Activated CD8-positive, alpha-beta T cell treated with anti-CD3 and anti-CD28 coated beads, Interleukin-2, amount 10 ng/mL, durations not matched to agents 7 days and 5 days (primary cell): ENCODE measurements at places on chromosomes 7 and 10.

DNA sequence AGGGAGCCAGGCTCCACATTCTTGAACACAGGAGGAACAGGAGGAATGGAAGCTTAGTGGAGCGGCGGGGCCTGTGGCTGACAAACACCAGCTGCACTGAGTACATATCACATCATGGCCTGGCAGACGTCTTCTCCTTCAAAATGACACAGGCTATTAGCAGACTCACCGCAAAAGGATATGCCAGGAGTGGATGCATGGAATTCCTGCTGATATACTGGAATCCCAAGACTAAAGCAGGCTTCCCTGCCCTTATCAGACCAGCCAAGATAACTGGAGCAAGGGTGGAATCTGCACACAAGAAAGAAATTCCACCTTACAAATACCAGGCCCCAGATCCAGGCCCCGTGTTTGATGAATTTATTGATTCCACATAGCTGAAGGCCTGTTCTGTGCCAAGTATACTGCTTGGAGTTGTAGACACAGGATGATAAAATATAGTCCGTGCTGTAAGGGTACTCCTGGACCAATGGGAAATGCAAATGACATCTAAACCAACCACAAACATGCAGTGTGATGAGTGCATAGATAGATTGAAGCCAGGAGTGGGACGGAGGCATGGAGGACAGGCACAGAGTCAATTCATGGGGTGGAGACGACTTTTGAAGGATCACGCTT lies 480.5 kb upstream of the ZMIZ1 start:
- H3K4me1 ChIP-seq: no peaks in the 10 kb centered on the region
- DNase-seq: no peak
- no peak overlapping the region for H3K27ac ChIP-seq
- no peak overlapping the region for H3K4me3 ChIP-seq

GRCh38 chr10:86200269-86200668 lies 166.3 kb downstream of the GRID1 start:
- H3K36me3 ChIP-seq: no peaks in the 10 kb centered on the region
- H3K27me3 ChIP-seq: no peaks in the 10 kb centered on the region
- no peak overlapping the region for H3K4me3 ChIP-seq
- no peak overlapping the region for H3K27ac ChIP-seq
- H3K4me1 ChIP-seq: no peaks in the 10 kb centered on the region

- no peaks in the 10 kb centered on the region for H3K36me3 ChIP-seq
- H3K27ac ChIP-seq: peak overlapping the region; percentile 60
- DNase-seq: no peak
- peaks cover 45% of the 10 kb centered on the region for H3K4me1 ChIP-seq
- H3K27me3 ChIP-seq: no peaks in the 10 kb centered on the region
Measured at GRCh38 chr10:31135171-31135570, 103.5 kb upstream of the ZNF438 start.

GRCh38 chr10:118045837-118046394 lies 825 bp downstream of the RAB11FIP2 start:
- H3K36me3 ChIP-seq: peaks cover 3% of the 10 kb centered on the region
- DNase-seq: peak; percentile 45
- H3K27me3 ChIP-seq: peaks cover 11% of the 10 kb centered on the region
- H3K4me3 ChIP-seq: peak overlapping the region; percentile 91

- H3K27me3 ChIP-seq: peaks cover 3% of the 10 kb centered on the region
- no peak overlapping the region for H3K27ac ChIP-seq
- no peak overlapping the region for H3K4me3 ChIP-seq
- DNase-seq: no peak
- peaks cover 12% of the 10 kb centered on the region for H3K4me1 ChIP-seq
- no peaks in the 10 kb centered on the region for H3K36me3 ChIP-seq
Measured at GRCh38 chr7:3695602-3696001, 394.6 kb downstream of the SDK1 start.

GRCh38 chr10:130351466-130352290 lies 215.5 kb downstream of the GLRX3 start:
- no peak overlapping the region for H3K4me3 ChIP-seq
- H3K4me1 ChIP-seq: no peaks in the 10 kb centered on the region
- H3K27ac ChIP-seq: no peak overlapping the region

DNA sequence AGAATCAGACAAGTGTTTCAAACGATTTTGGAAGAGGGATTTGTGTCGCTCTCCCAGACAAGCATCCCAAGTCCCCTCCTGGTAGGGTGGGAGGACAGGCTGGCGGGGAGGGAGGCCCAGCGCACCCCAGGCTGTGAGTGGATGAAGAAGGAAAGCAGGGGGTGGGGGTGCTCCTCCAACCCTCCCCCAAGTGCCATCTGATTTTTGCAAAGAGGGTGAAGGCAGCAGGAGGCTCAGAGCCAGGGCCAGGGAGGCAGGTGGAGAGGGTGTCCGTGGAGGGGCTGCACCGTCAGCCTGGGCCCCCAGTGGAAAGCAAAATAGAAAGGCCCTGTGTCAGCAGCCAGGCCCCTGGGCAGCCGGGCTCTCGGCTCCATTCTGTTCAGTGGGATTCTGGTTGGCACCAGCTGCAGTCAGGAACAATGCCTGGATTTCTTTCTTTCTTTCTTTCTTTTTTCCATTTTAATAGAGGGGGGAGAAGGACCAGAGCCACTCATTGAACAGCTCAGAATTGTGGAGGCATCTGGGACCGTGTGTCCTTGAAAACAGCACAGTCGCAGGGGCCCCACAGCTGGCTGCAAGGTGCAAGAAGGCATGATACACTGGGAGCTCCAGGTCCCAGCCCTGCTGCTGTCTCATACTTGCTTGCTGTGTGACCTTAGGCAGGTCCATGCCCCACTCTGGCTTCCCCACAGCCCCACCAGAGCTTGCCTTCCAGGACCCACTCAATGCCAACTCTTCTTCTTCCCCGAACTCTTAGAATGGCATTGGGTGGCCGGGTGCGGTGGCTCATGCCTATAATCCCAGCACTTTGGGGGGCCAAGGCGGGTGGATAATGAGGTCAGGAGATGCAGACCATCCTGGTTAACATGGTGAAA lies 7.1 kb upstream of the ZMIZ1 start:
- H3K4me3 ChIP-seq: no peak overlapping the region
- peaks cover 41% of the 10 kb centered on the region for H3K4me1 ChIP-seq
- H3K36me3 ChIP-seq: no peaks in the 10 kb centered on the region
- no peaks in the 10 kb centered on the region for H3K27me3 ChIP-seq
- no peak overlapping the region for H3K27ac ChIP-seq
- no peak for DNase-seq

DNA sequence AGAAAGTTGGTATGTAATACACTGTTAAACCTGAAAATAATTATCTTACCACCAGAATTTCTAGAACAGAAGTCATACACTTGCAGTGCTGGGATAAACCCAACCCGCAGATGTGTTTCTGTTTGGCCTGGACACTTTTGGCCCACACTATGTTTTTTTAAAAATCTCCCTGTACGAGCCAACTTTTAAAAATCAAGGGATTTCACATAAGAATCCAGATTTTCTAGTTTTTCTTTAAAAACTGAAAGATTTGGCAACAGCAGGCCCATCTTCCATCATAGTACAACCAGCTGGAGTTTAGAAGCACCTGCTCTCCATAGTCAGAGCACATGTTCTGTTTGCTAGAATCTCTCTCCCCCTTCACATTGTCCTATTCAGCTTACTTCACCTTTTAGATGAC lies 74.0 kb downstream of the TLL2 start:
- no peaks in the 10 kb centered on the region for H3K36me3 ChIP-seq
- no peaks in the 10 kb centered on the region for H3K27me3 ChIP-seq
- no peak for DNase-seq
- H3K4me3 ChIP-seq: no peak overlapping the region
- no peaks in the 10 kb centered on the region for H3K4me1 ChIP-seq
- no peak overlapping the region for H3K27ac ChIP-seq

GRCh38 chr7:31794851-31795344 lies 107.9 kb downstream of the PPP1R17 start:
- no peak for DNase-seq
- H3K27ac ChIP-seq: no peak overlapping the region

DNA sequence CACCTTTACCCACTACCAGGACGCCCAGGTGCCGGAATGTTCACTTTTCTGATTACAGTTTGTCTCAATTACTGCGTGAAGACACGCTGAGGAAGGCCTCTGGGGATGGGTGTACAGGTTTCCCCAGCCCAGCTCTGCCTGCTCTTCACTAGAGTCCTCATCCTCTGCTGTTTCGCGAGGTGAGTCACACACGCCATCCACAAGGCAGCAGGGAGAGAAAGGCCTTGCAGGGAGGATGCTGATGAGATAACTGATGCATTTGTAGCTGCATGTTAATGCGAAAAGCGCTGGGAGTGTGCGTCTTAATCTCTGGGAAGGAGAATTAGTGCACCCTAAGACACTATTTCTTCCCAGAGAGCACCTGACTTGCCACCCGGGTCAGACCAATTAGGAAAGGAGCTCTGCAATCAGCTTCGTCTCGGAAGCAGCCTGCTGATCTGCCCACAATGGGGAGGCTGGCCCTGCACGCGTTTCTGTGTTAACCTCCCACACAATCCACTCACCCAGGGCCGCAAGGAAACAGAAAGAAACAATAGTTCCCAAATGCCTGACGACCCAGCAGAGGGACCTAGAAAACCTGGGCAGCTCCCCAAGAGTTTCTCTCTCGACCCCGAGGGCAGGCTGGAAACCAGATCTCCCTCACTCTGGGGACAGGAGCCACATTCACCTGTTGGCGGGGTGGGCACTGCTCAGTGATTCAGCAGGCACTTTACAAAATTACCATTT lies 578.7 kb downstream of the GLRX3 start:
- no peaks in the 10 kb centered on the region for H3K36me3 ChIP-seq
- no peaks in the 10 kb centered on the region for H3K27me3 ChIP-seq
- no peak overlapping the region for H3K27ac ChIP-seq
- DNase-seq: no peak

DNA sequence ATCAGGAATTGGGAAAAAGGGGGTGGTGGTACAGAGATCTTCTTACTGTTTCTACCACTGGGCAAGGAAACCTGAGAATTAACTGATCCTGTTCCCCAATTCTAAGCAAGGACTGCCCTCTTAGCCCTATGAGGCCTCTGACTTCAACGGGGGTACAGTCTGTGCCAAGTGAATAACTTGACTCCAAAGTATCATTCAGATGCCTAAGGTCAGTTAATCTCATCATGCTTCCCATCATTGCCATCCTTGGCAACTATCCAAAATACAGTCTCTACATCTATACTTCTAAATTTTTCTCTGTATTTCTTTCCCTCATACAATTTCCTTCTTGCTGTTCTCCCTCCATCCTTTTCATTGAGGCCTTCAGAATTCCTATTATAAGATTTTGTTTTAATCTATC lies 10.5 kb downstream of the PPP3CB start:
- no peak for DNase-seq
- H3K36me3 ChIP-seq: peaks cover 30% of the 10 kb centered on the region
- H3K4me1 ChIP-seq: peaks cover 1% of the 10 kb centered on the region
- H3K27ac ChIP-seq: no peak overlapping the region
- H3K4me3 ChIP-seq: no peak overlapping the region

- DNase-seq: peak; percentile 58
- H3K36me3 ChIP-seq: peaks cover 14% of the 10 kb centered on the region
- peaks cover 19% of the 10 kb centered on the region for H3K4me1 ChIP-seq
- peak overlapping the region; percentile 88 for H3K4me3 ChIP-seq
- H3K27me3 ChIP-seq: no peaks in the 10 kb centered on the region
Measured at GRCh38 chr7:149791-150636, 42.4 kb upstream of the FAM20C start.

- H3K4me3 ChIP-seq: no peak overlapping the region
- no peak for DNase-seq
- peaks cover 11% of the 10 kb centered on the region for H3K4me1 ChIP-seq
Measured at GRCh38 chr7:70005480-70005879, 407.2 kb downstream of the AUTS2 start.

DNA sequence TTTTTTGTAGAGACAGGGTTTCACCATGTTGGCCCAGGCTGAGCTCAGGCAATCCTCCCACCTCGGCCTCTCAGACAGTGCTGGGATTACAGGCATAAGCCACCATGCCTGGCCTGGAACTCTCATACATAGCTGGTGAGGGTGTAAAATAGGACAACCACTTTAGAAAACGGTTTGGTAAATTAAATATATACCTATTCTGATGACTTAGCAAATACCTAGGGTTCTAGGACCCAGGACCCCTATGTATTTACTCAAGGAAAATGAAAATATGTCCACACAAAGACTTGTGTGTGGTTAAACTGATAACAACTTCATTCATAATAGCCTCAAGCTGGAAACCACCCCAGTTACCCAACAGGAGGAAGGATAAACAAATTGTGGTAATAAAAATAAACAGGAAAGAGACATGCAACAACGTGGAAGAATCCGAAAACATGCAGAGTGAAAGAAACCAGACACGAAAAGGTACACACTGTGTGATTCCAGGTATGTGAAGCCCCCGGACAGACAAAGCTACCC lies 52.7 kb downstream of the CARD11 start:
- H3K27ac ChIP-seq: no peak overlapping the region
- no peaks in the 10 kb centered on the region for H3K27me3 ChIP-seq
- H3K36me3 ChIP-seq: peaks cover 81% of the 10 kb centered on the region

GRCh38 chr7:27241189-27242056 lies 1.2 kb upstream of the EVX1 start:
- peaks cover 9% of the 10 kb centered on the region for H3K4me1 ChIP-seq
- H3K4me3 ChIP-seq: no peak overlapping the region

- no peaks in the 10 kb centered on the region for H3K36me3 ChIP-seq
- no peak for DNase-seq
- no peaks in the 10 kb centered on the region for H3K4me1 ChIP-seq
- H3K4me3 ChIP-seq: no peak overlapping the region
- H3K27ac ChIP-seq: no peak overlapping the region
- H3K27me3 ChIP-seq: peaks cover 3% of the 10 kb centered on the region
Measured at GRCh38 chr7:47232751-47233412, 349.0 kb downstream of the TNS3 start.

GRCh38 chr7:90657481-90657880 lies 61.4 kb downstream of the CDK14 start:
- no peak overlapping the region for H3K27ac ChIP-seq
- no peak for DNase-seq
- H3K27me3 ChIP-seq: no peaks in the 10 kb centered on the region

DNA sequence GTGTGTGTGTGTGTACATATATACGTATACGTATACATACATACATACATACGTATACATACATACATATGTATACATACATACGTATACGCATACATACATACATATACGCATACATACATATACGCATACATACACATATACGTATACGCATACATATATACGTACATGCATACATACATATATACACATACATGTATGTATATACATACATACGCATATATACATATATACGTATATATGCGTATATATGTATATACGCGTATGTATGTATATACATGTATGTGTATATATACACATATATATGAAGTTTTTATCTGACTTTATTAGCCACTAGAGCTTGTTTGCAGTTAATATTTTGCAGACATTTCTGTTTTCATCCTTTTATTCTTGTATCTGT lies 63.3 kb downstream of the TBC1D12 start:
- no peak for DNase-seq
- H3K4me1 ChIP-seq: no peaks in the 10 kb centered on the region
- no peak overlapping the region for H3K27ac ChIP-seq
- H3K4me3 ChIP-seq: no peak overlapping the region
